ENCODE measurements at places on chromosomes 5 and 9.
A peak's percentile ranks its signal among the peaks of the same experiment; 100 is the strongest.

DNA sequence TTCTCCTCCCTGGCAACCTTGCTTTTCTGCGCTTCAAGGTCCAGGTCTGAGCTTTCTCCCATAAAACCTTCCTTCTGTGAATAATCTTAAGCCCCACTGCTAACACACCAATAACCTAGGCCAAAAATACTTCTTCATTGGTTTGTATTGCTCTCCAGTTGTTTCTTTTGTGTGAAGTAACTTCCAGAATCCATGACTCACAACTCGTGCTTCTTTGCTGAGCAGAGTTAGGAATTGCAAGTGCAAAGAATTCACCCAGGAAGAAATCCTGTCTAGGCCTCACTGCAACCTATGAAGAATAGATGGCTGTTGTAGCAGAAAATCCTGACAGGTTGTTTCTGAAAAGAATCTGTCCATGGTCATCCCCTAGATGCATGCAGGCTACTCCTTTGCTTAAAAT is 295.7 kb downstream of the MED10 start:
- peak; percentile 6 for DNase-seq

DNA sequence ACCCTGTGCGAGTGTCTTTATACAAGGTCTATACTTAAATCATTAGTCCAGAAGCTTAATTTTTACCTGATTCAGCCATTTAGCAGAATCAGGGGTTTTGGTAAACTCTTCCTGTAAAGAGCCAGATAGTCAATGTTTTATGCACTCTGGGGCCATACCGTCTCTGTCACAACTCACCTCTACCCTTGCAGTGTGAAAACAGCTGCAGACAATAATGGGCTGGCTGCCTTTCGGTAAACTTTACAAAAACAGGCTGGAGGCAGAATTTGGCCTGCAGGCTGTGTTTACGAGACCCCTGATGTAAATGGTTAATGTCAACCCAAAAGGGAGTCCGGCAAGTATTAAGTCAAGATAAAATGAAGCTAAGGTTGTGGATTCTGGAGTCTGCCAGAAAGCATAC is 32.8 kb downstream of the SMARCA2 start:
- DNase-seq, result no peak

- DNase-seq, result peak; percentile 49
Observed at GRCh38 chr5:128574041-128574440, 36.0 kb upstream of the FBN2 start.

DNA sequence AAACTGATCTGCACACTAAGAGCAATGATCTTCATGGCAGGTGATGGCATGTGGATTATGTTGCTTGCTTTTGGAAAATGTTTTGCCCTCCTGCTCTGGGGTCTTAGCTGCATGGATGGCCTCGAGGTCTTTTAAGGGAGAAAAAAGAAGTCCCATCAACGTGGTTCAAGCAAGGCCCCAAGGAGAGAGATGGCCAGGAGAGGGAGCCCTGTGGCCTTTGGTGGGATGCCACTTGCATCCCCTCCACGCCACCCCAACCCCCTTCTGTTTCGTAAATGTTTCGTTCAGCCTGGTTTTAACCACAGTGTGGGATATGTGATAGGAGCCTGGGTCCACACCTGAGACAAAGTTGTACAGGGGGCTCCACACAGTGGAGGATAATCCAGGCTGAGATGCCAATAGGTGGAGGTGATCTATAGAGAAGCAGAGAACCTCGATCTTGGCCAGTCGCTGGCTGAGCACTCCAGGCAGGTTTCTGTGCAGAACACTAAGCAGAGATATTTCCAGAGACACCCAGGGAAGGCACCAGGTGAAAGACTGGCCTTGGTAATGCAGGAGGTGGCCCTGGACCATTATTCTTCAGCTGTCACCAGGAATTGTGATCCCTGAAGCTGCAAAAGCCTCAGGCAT is 25.8 kb upstream of the FRRS1L start:
- DNase-seq, result no peak

DNA sequence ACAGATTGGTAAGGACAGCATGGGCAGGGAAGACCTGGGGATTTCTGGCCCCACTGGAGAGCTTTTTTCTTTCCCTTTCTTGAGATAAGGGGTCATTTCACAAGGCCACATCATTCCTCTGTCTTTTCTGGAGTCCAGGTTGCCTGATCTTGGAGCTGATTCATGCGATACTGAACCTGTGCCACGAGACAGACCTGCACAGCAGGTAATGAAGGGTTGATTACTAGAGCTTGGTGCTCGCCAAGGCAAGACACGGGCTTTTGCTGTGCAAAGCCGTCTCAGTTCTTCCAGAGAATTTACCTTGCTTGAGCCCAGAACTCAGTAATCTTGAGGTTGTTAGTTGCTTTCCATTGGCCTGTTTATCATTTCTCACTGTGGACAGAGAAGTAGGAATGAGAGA is 39.2 kb downstream of the NUP188 start:
- no peak for DNase-seq

GRCh38 chr5:41788941-41789368 is 81.3 kb downstream of the OXCT1 start:
- no peak for DNase-seq

DNA sequence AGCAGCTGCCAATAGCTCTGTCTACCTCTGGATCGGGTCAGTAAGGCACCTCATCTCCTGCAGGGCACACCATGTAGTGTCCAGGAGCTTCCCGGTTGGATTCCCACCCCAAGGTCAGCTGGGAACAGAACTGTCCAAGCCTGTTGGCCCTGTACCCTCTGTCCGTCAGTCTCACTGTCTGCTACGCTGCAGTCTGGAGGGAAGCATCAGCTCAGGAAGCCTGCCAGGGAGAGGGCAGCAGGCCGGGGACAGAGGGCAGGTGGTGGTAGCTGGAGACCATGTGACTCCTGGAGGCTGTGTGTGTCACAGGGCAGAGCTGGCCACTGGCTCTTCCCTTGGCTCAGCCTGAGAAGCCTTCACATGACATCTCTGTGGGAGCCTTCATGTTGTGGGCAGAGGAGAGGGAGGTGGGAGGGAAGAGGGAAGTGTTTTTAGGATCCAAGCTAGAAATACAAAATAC is 134.5 kb downstream of the SEC61B start:
- peak; percentile 33 for DNase-seq

DNA sequence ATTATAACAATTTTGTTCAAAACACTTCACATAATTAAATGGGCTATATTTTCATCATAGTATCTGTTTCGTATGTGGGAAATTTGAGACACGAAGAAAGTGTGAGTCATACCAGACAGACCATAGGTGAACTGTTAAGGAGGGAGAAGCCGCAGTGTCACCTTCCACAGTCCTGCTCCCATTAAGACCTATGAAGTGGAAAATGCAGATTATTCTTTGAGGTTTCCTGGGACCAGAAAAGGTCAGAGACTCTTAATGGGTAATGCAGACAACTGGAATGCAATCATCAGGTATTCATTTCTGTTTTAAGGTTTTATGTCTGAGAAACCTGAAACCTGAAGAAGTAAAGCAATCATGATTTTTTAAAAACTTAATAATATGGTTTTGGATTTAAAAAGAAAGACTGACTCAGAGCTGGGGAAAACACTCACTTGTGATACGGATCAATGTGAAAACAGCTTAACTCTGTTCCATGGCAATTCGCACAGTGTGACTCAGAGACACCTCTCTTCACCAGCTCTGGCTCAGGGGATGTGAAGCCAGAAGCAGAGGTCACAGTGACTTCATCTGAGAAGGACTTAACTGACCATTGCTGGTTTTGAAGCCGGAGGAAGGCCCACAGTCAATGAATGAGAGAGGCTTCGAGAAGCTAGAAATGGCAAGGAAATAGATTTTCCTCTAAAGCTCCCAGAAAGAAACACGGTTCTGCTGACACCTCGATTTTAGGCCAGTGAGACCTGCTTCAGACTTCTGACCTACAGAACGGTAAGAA is 17.2 kb upstream of the GCNT1 start:
- DNase-seq, result peak; percentile 95

DNA sequence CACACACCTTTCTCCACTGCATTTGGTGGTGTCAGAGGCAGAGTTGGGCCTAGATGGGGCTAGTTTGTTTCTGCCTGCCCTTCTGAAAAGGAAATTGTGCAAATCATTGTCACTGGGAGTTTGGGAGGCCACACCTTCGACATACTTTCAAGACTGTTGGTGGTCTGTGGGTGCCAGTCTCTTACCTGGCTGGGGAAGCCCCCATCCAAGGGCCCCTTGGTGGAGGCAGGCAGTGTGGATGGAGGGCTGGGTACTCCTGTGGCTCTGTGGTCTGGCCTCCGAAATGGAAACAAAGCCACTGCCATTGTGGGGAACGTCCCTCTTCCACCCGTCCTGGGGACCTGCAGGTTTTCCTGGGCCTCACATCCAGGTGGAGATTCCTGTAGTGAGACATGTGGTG is 10.9 kb upstream of the PHYHD1 start:
- DNase-seq, result no peak

DNA sequence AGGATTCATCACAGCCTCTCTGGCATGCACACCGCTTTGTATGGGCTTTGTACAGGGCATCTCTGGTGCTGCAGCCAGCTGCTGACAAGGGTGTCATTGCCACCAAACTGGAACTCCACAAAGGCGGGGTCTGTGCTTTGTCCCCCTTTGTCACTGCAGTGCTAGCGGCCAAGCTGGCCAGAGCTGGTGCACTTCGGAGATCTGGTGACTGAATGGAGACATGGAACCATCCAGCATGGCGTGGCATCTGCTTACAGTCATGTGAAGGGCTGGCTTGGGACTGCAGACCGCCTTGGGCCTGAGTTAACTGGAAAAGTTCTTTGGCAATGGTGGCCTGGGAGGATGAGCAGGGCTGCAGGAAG is 18.7 kb upstream of the COL5A1 start:
- no peak for DNase-seq

- DNase-seq, result no peak
Observed at GRCh38 chr9:12689233-12689632, 4.0 kb upstream of the TYRP1 start.
